ENCODE measurements at places on chromosomes 5 and 9.

- DNase-seq = peak; percentile 45
Measured at GRCh38 chr5:119179857-119180641, 109.2 kb downstream of the DMXL1 start.

DNA sequence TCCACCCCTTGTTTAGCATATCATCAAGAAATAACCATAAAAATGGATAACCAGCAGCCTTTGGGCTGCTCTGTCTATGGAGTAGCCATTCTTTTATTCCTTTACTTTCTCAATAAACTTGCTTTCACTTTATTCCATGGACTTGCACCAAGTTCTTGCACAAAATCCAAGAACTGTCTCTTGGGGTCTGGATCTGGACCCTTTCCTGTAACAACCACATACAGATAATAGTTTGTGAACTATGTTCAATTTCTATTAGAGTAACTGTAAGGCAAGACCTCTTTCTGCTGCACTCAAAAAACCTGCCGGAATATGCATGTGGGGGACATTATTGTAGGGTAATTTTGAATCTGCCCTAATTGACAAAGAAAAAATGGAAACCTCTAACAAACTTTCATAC, 66.9 kb upstream of the TMEM215 start:
- no peak for DNase-seq

DNA sequence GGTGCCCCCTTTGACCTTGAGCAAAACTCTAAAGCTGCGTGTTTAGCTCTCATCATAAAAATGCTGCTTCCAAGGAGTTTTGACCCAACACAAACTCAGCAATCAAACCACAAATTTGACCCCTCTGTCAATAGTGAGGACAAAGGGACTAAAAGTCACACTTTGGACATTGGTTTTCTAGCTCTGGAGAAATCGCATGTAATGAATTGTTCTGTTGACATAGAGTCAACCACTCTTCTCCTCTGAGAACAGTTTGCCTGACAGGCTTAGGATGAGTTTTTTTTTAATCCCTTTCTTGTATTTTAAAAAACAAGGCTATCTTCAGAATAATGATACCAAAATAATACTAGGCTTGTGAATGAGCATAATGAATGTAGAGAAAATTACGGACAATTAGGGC, 61.1 kb upstream of the MAN2A1 start:
- DNase-seq = no peak

DNA sequence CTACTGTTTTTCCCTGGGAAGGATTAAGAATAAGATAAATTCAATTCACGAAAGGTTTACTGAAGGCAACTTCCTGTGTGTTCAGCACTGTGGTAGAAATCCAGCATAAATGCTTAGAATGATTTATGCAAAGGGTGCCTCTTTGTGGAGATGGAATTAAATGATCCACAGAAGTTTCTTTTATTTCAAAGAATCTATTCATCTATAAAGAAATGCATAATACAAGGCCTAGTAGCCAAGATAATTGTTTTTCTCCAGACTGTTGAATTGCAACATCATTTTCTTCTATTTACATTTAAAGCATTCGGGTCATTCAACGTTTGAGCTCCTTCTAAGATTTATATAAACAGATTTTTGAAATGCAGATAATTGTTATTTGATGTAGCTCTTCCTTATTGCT, 138.8 kb upstream of the NFIL3 start:
- DNase-seq = no peak

- DNase-seq = peak; percentile 56
Measured at GRCh38 chr5:146447734-146448380, 724 bp downstream of the TCERG1 start.

- no peak for DNase-seq
Measured at GRCh38 chr5:17212191-17212590, 5.2 kb upstream of the BASP1 start.

GRCh38 chr5:150156027-150156368, 353 bp upstream of the PDGFRB start:
- no peak for DNase-seq

GRCh38 chr9:16145196-16145950, 592.5 kb downstream of the CCDC171 start:
- DNase-seq = no peak

GRCh38 chr5:35476797-35477196, 140.9 kb upstream of the SPEF2 start:
- DNase-seq = no peak

GRCh38 chr5:96022971-96023370, 61.3 kb upstream of the ELL2 start:
- DNase-seq = peak; percentile 27

GRCh38 chr5:177555665-177556064, 1.3 kb upstream of the FAM193B start:
- no peak for DNase-seq

GRCh38 chr5:88883836-88884607, 1.0 kb upstream of the MEF2C start:
- DNase-seq = peak; percentile 84

All from OCI-M1 (cell line).